Substantia nigra (tissue), 51 donors: ENCODE measurements at places on chromosomes 1 and 21.
A peak's percentile ranks its signal among the peaks of the same experiment; 100 is the strongest.

GRCh38 chr1:236751935-236752334 is 43.2 kb upstream of the MTR start:
- DNase-seq: no peak

DNA sequence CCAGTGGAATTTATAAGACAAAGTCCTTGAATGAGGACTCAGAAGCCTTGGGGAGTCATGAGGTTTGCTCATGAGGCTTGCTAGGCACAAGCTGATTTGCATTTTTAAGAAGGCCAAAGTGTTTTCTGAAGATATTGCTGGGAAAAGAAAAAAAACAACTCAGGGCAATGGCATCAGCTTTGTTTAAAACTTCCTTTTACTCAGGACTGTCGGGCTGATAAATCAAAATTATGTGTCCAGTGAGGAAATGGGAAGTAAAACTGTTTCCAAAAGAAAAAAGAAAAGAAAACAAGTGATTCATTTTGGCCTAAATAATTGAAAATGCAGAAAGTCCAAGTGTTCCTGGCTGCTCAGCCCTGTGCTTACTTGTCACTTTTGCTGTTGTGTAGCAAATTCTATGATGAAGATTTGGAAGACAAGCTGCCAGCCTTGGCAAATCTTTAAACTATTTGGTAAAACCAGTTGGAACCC is 282.4 kb downstream of the HLX start:
- no peak for DNase-seq

DNA sequence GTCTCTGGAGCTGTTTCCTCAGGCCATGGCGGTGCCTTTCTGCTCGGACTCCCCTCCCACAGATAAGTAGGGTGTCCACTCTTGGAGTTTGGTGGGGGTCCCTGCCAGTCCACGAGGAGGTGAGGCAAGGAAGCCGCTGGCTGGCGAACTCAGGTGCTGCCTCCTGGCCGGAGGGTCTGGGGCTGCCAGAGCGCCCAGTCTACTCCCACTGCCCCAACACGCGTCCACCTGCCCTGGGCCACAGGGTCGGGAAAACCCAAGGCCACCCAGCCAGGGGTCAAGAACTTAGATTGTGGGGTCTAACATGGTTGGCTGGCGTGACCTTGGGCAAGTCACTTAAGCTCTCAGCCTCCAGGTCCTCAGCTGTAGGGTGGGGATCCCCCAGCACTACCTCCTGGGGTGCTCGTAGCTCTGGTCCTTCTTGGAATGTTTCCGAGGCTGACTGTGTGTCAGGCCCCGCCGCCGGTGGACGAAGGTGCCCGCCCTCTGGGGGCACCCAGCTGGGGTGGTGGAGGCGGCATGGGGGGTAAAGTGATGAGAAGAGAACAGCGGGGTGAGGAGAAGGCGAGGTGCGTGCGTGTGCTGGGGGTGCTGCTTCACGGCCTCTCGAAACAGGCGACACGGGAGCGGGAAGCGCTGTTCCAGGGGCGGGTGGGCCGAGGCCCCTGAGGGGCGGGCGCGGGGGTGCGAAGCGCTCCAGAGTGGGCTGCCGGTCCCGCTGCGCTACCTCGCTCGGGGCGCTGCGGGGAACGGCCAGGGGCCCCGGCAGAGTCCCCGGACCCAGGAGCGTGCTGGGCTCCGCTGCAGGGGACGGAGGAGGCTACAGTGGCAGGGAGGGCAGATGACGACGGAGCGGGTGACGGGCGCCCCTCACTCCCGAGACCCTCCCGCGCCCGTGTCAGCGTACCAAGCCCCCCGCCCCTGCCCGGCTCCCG is 1.2 kb downstream of the SH2D5 start:
- DNase-seq: no peak

- no peak for DNase-seq
Measured at GRCh38 chr1:50080904-50081586, 27.7 kb upstream of the ELAVL4 start.

DNA sequence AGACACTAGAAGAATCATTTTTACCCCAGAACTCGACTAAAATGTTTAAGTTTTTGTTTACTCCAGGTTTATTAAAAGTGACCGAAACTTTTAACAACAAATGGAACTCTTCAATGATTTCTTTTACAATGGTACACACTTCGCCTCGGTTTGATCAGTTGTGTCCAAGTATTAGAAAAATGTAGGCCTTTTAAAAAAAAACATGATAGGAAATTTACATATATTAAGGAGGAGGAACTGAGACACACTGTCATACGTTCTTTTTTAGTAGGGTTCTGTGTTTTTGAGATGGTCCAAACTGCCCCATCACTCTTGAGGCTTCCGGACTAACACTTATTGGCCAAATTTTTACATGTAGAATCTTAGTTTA is 1.3 kb downstream of the PRDM2 start:
- no peak for DNase-seq

- no peak for DNase-seq
Measured at GRCh38 chr21:38208118-38208517, 48.7 kb upstream of the KCNJ15 start.

- DNase-seq: no peak
Measured at GRCh38 chr1:25486602-25487001, 55.9 kb downstream of the MACO1 start.

DNA sequence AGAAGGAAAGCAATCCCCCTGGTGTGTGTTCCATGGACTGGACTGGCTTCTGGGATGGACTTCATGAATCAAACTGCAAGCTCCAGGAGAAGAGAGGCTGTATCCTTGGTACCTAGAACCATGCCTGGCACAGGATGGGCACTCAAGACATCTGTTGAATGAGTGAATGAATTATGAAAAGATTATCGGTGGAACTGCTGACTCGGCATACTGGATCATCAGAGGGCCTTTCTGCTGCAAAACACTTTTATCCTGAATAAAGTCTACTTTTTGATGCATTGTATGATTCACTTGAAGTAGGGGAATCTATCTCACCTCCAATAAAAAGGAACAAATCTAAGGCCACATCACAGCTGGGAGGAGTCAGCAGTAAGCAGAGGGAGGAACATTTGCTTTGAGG is 42.9 kb downstream of the DDX20 start:
- DNase-seq: no peak

- DNase-seq: no peak
Measured at GRCh38 chr1:85581802-85582686, 1.5 kb downstream of the CCN1 start.

DNA sequence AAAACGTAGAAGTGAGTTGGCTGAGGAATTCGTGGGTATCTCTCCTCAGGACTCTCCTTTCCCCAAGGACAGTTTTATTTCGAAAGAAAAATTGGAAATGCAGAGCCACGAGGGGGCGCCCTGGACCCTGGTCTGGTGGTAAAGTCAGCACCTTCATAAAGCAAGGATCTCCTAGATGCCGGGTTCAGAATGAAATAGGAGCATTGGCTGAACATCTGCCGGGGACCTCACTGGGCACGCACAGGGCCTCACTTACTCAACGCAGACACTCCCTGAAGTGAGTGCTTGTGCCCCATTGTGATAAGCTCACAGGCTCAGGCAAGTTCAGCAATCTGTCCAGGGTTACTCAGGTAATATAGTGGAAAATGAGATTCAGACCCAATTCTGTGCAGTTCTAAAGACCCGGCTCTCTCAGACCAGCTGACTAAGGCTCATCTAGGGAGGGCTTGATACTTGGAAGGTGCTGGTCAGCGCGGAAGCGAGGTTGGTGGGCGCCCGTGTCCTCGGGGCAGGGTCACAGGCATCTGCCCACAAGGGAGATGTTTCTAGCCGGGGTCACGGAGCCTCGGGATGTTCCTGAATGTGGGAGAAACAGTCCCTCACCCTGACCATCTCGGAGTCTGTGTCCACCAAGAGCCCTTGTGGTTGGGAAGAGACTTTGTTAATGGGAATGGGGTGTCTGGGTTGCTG is 55.7 kb upstream of the ETV3 start:
- DNase-seq: peak; percentile 11

DNA sequence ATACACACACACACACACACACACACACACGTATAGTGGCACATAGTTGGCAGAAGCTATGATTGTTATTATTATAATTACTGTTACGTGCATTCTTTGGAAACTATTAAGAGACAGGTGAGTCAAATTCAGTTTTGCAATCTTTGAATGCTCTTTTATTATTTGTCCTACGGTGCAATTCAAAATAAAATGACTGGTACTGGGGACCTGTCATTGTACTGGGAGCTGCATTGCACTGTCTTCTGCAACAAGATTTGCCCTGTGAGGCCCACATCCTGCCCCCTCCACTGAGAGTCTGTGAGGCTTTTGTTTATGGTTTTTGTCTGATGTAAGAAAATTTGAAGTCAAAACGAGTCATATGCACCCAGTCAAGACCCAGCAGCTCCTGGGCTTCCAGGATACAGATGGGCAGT is 1.9 kb downstream of the LY9 start:
- DNase-seq: no peak

GRCh38 chr1:230261928-230262650 is 164.0 kb downstream of the PGBD5 start:
- no peak for DNase-seq

- no peak for DNase-seq
Measured at GRCh38 chr1:229848752-229849677, 218.0 kb upstream of the GALNT2 start.

DNA sequence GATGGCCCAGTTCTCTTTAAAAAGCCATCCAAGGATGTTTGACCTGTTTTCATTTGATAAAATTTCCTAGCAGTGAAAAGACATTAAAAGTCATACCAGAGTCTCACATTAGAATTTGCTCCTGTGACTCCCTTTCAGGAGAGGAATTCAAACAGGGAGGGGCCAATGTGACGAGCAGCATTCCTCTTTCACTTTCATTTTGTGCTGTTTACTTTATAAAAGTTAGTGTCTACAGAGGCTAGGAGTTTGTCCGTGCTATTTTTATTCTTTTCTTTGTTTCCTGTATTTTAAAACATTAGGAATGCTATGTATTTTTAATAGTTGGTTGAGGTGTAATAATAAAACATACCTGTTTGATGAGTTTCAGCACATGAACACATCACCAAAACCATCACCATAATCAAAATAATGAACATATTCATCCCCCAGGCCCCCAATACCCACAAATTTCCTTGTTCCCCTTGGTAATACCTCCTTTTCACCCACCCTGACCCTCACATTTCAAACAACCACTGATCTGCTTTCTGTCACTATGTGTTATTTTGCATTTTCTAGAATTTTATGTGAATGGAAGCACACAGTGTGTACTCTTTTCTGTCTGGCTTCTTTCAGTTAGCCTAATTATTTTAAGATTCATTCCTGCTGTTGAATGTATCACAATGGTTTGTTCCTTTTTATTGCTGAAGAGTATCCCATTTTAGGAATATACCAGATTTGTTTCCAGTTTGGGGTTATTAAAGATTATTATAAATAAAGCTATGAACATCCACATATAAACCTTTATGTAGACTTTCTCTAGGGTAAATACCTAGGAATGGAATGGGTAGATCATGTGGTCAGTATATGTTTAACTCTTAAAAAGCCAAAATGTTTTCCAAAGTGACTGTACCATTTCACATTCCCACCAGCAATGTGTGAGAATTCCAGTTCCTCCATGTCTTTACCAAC is 129.5 kb downstream of the TENT5C start:
- no peak for DNase-seq

- DNase-seq: no peak
Measured at GRCh38 chr1:93056214-93056613, 22.9 kb upstream of the MTF2 start.

- no peak for DNase-seq
Measured at GRCh38 chr1:71792264-71792663, 490.1 kb downstream of the NEGR1 start.

DNA sequence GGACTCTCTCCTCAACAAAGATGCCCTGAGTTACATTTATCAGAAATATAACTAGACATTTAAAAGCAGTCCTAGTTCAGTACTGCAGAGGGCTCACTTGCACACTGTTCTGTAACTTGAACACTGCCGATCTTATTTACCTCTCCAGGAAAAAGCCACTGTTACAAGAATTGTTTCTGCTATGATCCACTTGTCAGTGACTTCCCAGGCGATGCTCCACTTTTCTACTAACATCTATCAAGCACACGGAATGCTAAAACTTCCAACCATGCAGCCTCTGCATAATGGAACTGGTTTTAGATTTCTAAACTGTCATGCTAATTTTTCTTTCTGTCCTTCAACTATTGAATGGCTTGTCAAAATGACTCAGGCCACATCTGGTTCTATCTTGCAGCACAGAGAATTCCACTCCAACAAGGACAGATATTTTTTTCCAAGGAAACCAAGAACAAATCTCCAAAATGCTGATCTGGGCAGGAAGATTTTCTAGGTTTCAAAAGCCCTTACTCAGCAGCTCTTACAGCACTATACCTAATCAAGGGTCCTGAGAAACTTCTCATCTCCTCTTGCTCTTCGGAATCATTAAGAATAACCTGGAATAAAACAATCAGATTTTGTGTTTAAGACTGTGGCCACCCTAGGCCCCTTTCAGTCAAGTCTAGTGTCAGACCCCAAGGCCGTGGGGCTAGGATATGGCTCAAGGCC is 9.9 kb downstream of the SEC16B start:
- no peak for DNase-seq

DNA sequence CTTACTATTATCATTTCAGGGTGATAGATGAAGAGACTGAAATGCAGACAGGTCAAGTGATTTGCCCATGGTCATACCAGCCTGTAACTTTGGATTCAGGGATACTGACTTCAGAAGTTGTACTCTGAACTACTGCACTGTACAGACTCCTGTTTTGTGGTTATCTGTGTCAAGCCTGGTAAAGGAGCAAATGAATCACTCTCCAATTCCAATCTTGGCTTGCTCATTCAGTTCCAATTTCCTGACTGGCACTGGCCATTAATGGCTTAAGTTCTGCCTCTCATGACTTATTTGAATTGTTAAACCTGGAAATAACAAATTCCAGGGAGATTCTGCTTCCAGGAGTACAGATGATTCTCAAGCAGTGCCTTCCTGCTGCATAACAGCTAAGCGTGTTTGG is 45.4 kb upstream of the PLD5 start:
- DNase-seq: no peak

DNA sequence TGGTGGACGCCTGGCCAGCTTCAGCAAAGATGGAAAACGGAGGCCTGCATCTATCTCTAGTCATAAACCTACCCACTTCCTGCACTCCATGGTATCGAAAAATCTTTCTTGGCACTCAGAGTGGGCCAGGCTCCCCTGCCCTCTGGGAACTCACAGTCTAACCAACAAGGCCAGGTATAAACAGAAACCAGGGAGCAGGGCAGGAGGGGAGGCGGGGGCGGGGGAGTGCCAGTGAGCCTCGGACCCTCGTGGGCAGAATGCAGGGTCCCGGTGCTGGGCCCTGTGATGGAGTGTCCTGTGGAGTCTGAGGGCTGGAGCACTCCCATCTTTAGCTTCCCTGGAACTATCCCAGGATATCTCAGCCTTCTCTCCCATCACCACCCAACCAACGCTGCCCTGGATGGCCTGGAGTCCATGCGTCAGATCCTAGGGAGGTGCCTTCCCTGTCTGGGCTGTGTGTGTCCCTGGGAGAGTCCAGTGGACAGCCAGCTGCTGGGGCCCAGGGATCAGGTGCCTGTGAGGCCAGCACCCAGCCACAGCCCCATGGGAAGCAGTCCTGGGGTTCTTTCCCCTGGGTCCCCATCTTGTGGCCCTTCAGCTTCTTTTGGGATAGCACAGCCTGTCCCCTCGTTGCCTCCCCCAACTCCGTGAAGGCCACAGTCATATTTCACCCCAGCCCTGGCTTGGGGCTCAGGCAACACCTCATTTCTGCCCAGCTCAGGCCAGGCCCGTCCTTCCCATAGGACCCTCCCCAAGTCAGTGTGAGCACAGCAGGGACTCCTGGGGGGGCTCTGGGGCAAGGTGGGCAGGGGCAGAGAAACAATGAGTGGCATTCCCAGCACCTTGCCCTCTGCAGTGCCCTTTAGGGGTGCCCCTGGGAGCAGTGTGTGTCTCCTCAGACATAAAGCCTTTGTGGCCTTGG is 1.1 kb upstream of the EPS8L3 start:
- no peak for DNase-seq
